Stimulated activated CD8-positive, alpha-beta memory T cell treated with anti-CD3 and anti-CD28 coated beads, Interleukin-7, amount 100 ng/mL, for 48 hours (primary cell): ENCODE measurements at places on chromosomes 7 and 10.

GRCh38 chr10:111109501-111110242 is 32.8 kb downstream of the ADRA2A start:
- no peak for DNase-seq

- DNase-seq: no peak
Observed at GRCh38 chr10:104002911-104003310, 36.0 kb downstream of the SLK start.

DNA sequence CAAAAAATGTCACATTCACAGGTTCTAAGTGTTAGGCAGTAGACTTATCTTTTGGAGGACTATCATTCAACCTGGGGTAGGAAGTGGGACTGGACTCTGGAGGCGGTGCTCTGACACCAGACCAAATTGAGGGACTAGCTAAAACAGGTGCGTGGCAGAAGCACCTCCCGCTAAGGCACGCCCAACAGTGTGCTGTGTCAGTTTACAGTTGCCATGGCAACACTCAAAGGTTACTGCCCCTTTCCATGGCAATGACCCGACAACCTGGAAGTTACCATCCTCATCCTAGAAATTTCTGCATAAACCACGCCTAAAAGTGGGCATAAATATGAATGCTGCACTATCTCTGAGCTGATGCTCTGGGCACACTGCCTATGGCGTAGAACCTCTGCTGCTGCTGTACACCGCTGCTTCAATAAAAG is 14.0 kb upstream of the BLNK start:
- no peak for DNase-seq

DNA sequence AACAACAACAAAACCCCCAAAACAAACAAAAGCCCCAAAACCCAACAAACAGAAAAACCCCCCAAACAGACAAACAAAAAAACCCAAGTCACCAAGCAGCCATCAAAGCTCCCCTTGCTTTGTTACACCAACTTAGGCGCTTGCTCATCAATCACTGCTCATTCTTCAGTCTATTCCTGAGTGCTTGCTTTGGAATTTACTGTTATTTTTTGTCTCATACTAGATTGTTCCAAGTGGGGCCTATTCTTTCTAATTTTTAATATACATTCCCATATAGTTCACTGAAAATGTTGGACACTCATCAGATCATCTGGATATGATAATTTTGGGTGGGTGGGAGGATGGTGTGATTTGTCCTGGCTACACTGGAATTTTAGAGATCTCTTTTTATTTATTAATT is 126.0 kb upstream of the JCAD start:
- DNase-seq: no peak

DNA sequence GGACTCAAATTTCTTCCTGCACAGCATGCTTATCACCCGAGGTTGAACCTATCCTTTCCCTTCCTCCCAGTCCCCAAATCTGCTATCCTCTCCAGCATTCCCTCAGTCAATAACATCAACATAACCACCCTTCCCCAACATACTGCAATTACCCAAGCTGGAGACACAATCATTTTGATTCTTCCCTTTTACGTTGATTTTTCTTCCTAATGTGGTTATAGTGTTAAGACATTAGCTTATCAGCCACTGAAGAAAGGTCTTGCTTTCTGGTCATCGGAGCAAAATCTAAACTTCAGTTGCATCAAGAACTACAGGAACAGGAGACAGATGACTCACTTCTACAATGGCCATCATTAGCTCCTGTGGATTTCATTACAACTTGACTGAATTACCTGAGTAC is 3.5 kb upstream of the HBP1 start:
- DNase-seq: no peak

GRCh38 chr7:777728-778078 is 50.6 kb upstream of the PRKAR1B start:
- DNase-seq: no peak

- no peak for DNase-seq
Observed at GRCh38 chr10:22335173-22335933, 9.9 kb upstream of the SPAG6 start.

DNA sequence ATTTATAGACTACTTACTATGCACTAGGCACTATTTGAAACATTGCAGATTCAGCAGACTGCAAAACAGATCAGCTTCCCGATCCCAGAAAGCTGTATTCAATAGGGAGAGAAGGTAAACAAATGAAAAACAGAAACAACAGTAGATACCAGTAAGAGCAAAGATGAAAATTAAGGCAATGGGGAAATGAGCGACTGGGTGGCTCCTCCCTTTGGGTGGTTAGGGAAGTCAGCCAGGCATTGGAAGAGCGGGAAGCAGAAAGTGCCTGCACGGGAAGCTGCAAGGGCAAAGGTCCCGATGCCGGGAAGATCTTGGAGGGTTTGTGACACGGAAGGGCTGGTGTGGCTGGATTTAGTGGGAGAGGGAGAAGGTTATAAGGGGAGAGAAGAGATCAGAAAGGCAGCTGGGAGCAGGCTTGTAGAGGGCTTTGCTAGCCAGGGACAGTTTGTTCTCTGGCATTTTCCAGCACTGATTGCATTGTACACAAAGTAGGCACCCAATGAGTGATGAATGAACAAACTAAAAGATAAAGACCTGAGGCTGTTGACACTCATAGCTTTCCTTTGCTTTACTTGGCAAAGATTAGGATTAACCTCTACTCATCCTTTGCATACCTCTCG is 67.8 kb downstream of the NAMPT start:
- DNase-seq: no peak
